Mucosa of gallbladder (tissue), 1 donor: ENCODE measurements at places on chromosomes 12 and 14.

- no peak for DNase-seq
Observed at GRCh38 chr12:1703771-1704722, 13.2 kb downstream of the ADIPOR2 start.

- DNase-seq: no peak
Observed at GRCh38 chr12:131442337-131442918, 268.5 kb upstream of the SFSWAP start.

DNA sequence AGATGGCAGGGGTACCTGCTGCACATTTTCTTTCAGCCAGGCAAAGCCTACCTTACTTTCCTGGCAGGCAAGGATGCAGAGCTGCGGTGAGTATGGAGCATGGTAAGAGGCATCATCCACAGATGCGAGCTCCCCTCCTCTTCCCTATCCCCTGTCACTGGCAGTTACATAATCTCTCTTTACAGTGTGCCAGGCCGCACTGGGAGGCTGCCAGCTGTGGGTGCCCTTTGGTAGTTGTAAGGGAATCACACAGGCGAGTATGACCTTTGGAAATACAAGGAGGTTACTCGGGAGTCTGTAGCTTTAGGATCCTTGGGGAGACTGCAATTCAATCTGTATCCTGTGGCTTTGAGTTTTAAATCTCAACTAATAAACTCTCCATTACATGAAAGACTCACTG, 132.5 kb downstream of the KTN1 start:
- DNase-seq: peak; percentile 30

- no peak for DNase-seq
Observed at GRCh38 chr12:54967461-54967860, 17.1 kb downstream of the TESPA1 start.

GRCh38 chr12:32402946-32403345, 3.6 kb downstream of the FGD4 start:
- no peak for DNase-seq

GRCh38 chr14:92753250-92753649, 4.8 kb upstream of the LGMN start:
- DNase-seq: no peak

DNA sequence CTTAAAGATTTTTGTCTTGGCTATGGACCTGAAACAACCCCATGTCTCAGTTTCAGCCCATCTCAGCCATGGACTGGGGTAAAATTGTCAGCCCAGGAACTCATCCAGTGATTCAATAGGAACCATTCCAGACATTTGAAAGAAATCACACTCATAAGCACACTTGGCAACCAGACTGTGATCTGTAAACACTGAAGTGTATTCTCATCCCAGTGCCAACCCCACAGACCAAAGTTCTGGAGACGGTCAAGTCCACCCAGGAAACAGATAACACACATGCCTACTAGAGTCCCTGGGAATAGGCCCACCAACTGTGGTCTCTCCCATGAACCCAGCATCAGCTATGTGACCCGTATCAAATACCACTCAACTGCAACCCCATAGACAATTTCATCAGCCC, 804.6 kb downstream of the TRHDE start:
- DNase-seq: no peak

DNA sequence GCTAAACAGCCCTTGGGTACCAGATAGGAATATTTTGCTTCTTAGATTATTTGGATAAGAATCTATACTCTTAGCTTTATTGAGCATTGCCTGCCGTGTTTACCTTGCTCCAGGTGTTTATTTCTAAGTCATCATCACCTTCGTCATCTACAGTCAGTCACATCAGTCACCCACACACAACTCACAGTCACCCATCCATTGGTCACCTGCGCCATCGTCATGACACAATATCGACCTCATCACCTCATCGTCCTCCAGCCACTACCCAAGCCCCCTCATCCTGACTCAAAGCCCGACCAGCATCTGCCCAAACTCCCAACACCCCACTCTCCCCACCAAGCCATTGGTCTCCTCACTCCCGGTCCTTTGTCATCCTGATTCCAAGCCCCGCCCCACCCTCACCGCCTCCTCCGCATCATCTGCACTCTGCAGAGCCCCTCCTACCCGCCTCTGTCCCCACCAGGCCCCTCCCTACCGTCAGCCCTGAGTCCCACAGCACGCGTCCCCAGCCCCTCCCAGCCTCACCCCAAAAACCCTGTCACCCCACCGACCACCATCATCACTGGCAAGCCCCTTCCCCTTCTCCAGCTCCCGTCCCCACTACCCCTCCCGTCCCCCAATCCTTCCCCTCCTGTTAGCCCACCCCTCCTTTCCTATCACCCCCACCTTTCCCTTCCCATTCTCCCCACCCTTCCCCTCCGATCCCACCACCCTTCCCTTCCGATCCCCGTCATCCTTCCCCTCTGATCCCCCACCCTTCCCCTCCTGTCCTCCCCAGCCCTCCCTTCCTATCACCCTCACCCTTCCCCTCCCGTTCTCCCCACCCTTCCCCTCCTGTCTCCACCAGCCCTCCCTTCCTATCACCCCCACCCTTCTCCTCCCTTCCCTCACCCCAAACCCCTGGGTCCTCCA, 9.8 kb downstream of the DLK1 start:
- DNase-seq: no peak

DNA sequence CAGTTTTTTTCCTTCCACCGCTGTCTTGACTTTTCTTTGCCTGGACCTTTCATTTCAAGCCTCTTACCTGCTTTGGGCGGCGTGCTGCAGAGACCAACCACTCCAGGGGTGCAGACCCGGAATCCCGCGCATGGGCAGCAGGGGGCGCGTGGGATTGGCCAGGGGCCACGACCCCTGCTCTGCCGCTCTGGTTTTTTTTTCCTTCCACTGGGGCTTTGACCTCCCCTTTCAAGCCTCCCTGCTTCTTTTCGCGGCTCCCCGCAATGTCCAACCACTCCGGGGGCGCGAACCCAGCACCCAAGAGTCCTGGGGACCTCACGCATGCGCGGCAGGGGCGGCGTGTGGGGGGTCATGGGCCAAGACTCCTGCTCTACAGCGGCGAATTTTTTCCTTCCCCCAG, 325.1 kb downstream of the ALG10 start:
- no peak for DNase-seq

DNA sequence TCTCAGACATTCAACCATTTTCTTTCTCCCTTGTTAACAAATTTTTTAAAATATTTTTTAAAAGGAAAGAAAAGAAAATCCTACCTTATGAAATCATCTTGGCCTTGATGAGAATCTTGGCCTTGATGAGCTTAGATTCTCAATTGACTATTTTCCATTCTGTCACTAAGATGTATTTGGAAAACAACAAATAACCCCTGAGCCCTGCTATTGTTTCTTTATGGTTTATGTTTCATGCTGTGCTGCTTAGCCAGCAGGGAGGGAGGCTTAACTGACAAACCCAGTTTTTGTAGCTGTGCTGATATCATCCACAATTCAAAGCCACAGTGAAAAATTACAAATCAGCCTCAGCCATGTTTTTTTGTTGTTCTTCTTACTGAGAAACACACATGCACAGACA, 404.1 kb downstream of the RAD51B start:
- no peak for DNase-seq

- no peak for DNase-seq
Observed at GRCh38 chr14:95531969-95532368, 2.9 kb upstream of the GLRX5 start.

- DNase-seq: no peak
Observed at GRCh38 chr14:102551995-102552705, 40.3 kb upstream of the RCOR1 start.

- no peak for DNase-seq
Observed at GRCh38 chr12:20508962-20509361, 140.6 kb downstream of the PDE3A start.

- no peak for DNase-seq
Observed at GRCh38 chr12:53222806-53223261, 9.2 kb downstream of the RARG start.

- no peak for DNase-seq
Observed at GRCh38 chr12:41910578-41911320, 233.9 kb downstream of the GXYLT1 start.

GRCh38 chr14:101875041-101875726, 89.2 kb upstream of the DYNC1H1 start:
- DNase-seq: no peak

DNA sequence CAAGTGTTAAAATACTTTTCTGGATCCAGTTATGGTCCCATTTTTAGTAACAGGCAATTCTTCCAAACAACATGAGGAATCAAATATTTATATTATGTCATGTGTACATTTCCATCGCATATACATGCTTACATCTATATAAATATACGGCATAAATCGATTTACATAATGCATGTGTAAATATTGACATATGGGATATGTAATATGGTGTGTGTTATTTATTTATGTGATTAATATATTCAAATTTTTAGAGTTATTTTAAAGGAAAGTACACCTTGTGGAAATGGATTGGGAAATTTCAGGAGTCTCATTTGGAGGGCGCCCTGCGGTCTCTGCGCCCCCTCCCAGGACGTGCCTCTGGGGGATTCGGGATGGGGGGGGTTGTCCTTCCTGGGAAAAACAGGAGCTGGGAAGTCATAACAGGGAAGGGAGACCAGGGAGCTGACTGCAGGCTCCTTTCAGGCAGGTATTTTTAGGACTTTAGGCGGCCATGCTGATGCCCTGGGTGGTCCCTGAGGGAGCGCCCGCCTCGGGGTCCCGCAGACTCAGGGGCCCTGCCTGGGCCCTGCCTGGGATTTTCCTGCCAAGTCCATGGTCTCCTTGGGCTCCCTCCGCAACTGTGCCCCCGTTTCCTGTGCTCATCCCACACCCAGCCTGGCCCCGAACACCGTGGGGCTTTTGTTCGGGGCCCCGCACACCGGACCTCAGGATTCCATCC, 82.7 kb upstream of the SFSWAP start:
- no peak for DNase-seq

GRCh38 chr14:68473069-68473468, 319.8 kb downstream of the ZFP36L1 start:
- peak; percentile 84 for DNase-seq

DNA sequence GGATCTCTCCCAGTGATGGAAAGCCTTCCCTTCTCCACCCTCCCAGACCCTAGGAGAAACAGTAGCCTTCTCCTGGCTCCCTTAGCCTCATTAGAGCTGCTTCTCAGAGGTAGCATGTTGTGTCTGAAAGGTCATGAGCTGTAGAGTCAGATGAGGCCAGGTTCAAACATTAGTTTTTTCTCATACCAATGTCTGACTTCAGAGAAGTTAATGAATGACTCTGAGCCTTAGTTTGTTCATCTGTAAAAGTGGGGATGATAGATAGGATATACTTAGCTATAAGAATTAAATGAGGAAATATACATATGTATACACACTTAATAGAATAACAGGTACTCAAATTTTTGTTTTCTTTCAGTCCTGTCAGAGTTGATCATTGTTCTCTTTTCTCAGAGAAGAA, 523 bp downstream of the SLC6A13 start:
- DNase-seq: no peak
